ENCODE measurements at places on chromosomes 7 and 10. TPM values are rescaled to one million over a fixed set of nuclear protein-coding genes. Genes with fewer than 3 reads are reported as not detected.

Gene PTPN20
- total RNA-seq: not detected

Gene SFTPA1
- not detected for total RNA-seq

Gene ZNF32
- 48.8 TPM for total RNA-seq

Gene ZC3HAV1L
- not detected for total RNA-seq

Gene ITGA8
- 6.9 TPM for total RNA-seq

- no peak overlapping the region for H3K27ac ChIP-seq
- no peaks in the 10 kb centered on the region for H3K36me3 ChIP-seq
Observed at GRCh38 chr7:83936056-83936708, 258.4 kb downstream of the SEMA3A start.

DNA sequence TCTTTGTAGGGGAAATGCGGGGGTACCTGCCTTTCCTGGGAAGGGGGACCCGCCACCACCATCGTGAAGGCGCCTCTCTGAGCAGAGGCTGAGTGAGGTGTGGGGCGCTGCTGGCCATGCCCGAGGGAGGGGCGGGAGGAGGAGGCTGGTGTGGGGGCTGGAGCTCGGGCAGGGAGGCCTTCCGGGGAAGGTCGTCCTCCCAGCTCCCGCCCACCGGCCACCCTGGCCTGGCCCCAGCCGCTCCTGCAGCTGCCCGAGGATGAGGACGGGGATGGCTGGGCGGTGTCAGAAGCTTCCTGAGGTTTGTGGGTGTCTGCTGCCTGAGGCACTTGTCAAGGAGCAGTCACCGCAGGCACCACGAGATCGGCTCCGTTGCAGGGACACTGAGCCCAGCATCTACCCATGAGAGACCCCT is 11.4 kb downstream of the PWWP2B start:
- peaks cover 4% of the 10 kb centered on the region for H3K36me3 ChIP-seq
- H3K4me1 ChIP-seq: peaks cover 45% of the 10 kb centered on the region
- H3K27ac ChIP-seq: peak overlapping the region; percentile 92
- peak overlapping the region; percentile 51 for H3K4me3 ChIP-seq

DNA sequence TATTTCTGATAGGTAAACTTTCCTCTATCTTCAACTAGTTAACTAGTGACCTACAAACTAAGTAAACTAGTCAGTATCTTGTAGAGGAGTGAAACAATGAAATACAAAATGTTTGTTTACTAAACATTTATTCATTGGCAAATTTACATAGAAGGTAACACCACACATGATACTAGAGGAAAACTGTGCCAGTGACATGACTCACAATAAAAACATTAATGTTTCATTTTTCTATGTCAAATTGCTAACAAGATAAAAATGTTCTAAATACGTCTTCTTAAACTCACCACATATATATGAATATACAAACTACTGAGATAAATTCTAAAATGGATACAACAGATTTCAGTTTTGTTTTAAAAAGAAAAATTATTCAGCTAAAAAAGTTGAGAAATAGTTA is 471.3 kb downstream of the PARD3 start:
- H3K27ac ChIP-seq: peak overlapping the region; percentile 63
- no peak overlapping the region for H3K4me3 ChIP-seq
- DNase-seq: no peak
- peaks cover 88% of the 10 kb centered on the region for H3K4me1 ChIP-seq
- no peaks in the 10 kb centered on the region for H3K27me3 ChIP-seq
- H3K36me3 ChIP-seq: peaks cover 21% of the 10 kb centered on the region

- no peak for DNase-seq
- peak overlapping the region; percentile 27 for H3K27ac ChIP-seq
- H3K27me3 ChIP-seq: no peaks in the 10 kb centered on the region
- H3K36me3 ChIP-seq: no peaks in the 10 kb centered on the region
- H3K4me3 ChIP-seq: no peak overlapping the region
Observed at GRCh38 chr7:47689558-47689957, 107.6 kb upstream of the TNS3 start.

GRCh38 chr7:74025146-74025545 is 2.8 kb upstream of the ELN start:
- H3K4me1 ChIP-seq: peaks cover 43% of the 10 kb centered on the region
- DNase-seq: no peak
- H3K4me3 ChIP-seq: no peak overlapping the region
- H3K36me3 ChIP-seq: no peaks in the 10 kb centered on the region
- H3K27me3 ChIP-seq: peaks cover 10% of the 10 kb centered on the region

DNA sequence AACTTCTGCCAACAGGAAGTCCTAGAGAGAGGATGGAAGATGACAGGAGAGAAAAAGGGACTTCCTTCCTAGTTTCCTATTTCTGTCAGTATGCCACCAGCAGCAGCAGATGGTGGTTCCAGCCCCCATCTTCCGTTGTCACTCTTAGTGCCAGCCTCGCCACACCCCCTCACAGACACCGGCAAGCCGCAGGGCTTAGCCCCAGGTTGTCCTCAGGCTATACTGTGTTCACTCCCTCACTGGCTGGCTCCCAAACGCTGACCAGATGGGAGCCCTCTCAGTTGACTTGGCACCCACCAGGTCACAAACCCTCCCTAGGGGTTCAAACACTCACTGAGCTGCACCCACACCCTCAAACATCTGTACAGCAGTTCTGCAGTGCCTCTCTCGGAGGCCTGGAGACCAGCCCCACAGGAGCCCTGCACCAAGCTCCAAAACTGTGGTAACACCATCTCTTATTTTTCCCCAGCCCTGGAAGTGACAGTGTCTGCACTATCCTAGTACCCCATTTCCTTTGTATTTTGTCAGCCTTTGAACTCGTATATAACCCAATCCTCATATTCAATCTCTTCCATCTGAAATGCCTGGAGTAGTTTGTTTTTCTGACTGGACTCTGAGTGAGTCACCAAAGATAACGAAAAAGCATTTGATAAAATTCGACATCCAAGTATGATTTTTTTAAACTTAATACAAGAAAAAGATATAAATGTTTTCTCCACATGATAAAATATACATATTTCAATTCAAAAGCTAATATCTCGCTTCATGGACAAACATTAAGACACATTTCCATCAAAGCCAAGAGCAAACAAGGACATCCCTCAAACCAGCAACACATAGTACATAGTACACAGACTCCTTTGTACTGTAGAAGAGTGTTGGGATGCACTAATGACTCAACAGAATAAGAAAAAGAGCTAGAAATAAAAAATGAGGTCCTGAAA is 34.5 kb downstream of the SMURF1 start:
- no peak for DNase-seq
- H3K27me3 ChIP-seq: no peaks in the 10 kb centered on the region
- peaks cover 73% of the 10 kb centered on the region for H3K4me1 ChIP-seq
- H3K27ac ChIP-seq: peak overlapping the region; percentile 63

- peaks cover 29% of the 10 kb centered on the region for H3K4me1 ChIP-seq
- peak overlapping the region; percentile 6 for H3K27ac ChIP-seq
- H3K27me3 ChIP-seq: no peaks in the 10 kb centered on the region
- DNase-seq: no peak
- no peaks in the 10 kb centered on the region for H3K36me3 ChIP-seq
Observed at GRCh38 chr10:61263518-61263917, 189.7 kb downstream of the TMEM26 start.

DNA sequence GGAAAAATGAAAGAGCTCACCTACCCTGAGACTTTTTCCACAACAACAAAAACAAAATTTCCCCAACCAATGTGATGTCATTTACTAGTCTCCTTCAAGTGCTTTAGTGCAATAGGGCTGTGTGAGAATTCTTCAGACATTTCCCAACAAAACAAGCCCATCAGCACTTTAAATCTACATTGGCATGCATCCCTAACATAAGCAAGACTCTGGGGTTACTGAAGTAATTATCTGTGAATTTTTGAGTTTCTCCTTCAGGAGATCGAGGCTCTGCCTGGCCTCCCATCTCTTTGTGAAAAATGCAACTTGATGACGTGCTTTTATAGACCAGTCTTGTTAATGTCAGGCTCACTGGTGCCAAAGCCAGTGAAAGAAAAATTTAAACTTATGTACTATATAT is 255.6 kb downstream of the GFRA1 start:
- no peaks in the 10 kb centered on the region for H3K36me3 ChIP-seq
- peaks cover 9% of the 10 kb centered on the region for H3K4me1 ChIP-seq
- no peak overlapping the region for H3K27ac ChIP-seq
- no peaks in the 10 kb centered on the region for H3K27me3 ChIP-seq

GRCh38 chr7:135774284-135774683 is 25.7 kb upstream of the FAM180A start:
- H3K4me1 ChIP-seq: peaks cover 18% of the 10 kb centered on the region
- H3K27me3 ChIP-seq: peaks cover 7% of the 10 kb centered on the region
- no peak overlapping the region for H3K4me3 ChIP-seq
- H3K27ac ChIP-seq: no peak overlapping the region

DNA sequence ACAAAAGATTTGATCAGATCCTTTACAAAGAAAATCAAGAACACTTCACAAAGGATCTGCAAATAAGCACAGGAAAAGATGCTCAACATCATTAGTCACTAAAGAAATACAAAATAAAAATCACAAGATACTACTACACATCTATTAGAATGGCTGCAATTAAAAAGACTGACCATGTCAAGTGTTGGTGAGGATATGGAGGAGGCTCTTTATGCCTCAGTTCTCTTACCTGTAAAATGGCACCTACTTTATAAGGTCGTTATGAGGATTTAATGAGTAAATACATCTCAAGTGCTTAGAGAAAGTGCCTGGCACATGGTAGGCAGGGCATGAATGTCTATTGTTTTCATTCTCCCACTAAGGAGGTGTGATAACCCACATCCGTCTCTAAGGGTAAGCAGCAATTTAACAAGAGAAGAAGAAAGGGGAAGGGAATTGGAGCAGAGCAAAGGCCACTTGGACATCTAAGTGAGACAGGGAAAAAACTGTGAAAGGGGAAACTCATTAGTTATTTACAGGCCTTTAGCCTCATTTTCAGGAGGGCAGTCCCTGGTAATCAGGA is 157.5 kb upstream of the NFE2L3 start:
- H3K4me3 ChIP-seq: no peak overlapping the region
- no peak for DNase-seq
- no peak overlapping the region for H3K27ac ChIP-seq
- H3K27me3 ChIP-seq: peaks cover 14% of the 10 kb centered on the region

- peak overlapping the region; percentile 85 for H3K4me3 ChIP-seq
- peaks cover 3% of the 10 kb centered on the region for H3K36me3 ChIP-seq
- peak overlapping the region; percentile 78 for H3K27ac ChIP-seq
- H3K27me3 ChIP-seq: no peaks in the 10 kb centered on the region
Observed at GRCh38 chr10:34814223-34814912, 728 bp downstream of the PARD3 start.

- no peaks in the 10 kb centered on the region for H3K4me1 ChIP-seq
- H3K27ac ChIP-seq: no peak overlapping the region
- no peak for DNase-seq
Observed at GRCh38 chr10:6669269-6669859, 89.3 kb upstream of the PRKCQ start.

DNA sequence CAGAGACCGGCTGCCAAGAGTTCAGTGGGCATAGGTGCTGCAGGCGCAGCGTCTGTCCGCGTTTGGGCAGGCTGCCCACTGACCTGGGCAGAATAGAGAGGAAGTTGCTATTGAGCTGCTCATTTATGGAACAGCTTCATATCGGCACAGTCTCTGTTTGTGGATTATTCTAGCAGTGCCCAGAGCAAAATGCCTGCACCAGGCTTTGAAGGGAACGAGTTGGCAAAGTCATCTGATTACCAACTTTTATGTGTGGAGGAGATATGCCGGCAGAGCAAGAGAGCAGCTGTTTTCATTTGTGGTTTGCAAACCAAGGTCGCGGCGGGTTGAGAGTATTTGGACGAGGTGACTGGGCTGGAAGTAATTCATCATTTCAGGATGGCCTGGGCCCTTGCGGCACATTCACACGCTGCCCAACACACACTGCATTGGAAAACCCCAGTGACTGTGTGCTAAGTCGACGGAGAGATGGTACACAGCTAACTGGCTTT is 228.5 kb downstream of the TCERG1L start:
- H3K4me1 ChIP-seq: no peaks in the 10 kb centered on the region
- H3K36me3 ChIP-seq: no peaks in the 10 kb centered on the region
- H3K4me3 ChIP-seq: no peak overlapping the region
- no peaks in the 10 kb centered on the region for H3K27me3 ChIP-seq

- DNase-seq: no peak
- peaks cover 2% of the 10 kb centered on the region for H3K27me3 ChIP-seq
- H3K4me3 ChIP-seq: no peak overlapping the region
Observed at GRCh38 chr7:146826329-146826728, 709.7 kb downstream of the CNTNAP2 start.

DNA sequence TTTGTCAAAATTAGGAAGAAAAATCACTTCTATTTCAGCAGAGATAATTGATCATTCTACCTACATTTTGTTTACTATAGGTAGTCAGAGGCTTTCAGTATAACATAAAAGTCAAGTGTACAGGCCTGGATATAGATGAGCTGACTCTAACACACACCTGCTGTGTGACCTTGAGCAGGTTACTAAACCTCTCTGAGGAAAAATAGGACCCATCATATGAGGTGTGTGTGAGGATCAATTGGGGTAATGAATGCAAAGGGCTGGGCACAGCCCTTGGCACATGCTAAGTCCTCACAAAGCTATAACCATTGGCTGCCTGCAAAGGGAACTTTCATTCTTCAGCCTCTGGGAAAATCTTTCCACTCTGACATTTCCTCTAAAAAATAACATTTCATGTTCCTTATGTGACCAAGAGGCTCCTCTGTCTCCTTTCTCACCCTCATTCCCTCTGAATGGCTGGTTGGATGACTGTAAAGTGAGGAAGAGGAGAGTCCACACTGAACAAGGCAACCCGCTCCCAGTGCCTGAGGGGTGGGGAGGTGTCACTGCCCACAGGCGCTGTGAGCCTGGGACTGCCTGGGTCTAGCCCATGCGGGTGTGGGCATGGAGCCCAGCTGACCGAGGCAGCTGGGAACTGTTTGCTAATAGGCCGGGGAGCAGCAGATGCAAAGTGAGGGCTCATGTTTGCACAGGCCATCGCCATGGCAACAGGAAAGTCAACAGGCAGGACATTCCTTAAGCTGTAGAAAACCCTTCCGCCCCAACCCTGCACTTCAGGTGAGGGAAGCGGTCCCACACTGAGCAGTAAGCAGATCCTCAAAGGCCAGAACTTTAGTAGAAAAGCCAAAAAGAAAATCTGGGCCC is 36.8 kb downstream of the MYOF start:
- peak overlapping the region; percentile 49 for H3K4me3 ChIP-seq
- H3K36me3 ChIP-seq: peaks cover 54% of the 10 kb centered on the region
- no peaks in the 10 kb centered on the region for H3K27me3 ChIP-seq
- peak overlapping the region; percentile 99 for H3K27ac ChIP-seq
- H3K4me1 ChIP-seq: peaks cover 71% of the 10 kb centered on the region

GRCh38 chr10:101228153-101228965 is 904 bp downstream of the LBX1 start:
- H3K36me3 ChIP-seq: peaks cover 5% of the 10 kb centered on the region
- H3K4me3 ChIP-seq: no peak overlapping the region
- H3K4me1 ChIP-seq: peaks cover 29% of the 10 kb centered on the region
- H3K27me3 ChIP-seq: peaks cover 72% of the 10 kb centered on the region
- no peak for DNase-seq

- H3K4me3 ChIP-seq: no peak overlapping the region
- no peaks in the 10 kb centered on the region for H3K27me3 ChIP-seq
- DNase-seq: no peak
- H3K4me1 ChIP-seq: peaks cover 8% of the 10 kb centered on the region
Observed at GRCh38 chr10:91698258-91698657, 65.4 kb upstream of the PPP1R3C start.

DNA sequence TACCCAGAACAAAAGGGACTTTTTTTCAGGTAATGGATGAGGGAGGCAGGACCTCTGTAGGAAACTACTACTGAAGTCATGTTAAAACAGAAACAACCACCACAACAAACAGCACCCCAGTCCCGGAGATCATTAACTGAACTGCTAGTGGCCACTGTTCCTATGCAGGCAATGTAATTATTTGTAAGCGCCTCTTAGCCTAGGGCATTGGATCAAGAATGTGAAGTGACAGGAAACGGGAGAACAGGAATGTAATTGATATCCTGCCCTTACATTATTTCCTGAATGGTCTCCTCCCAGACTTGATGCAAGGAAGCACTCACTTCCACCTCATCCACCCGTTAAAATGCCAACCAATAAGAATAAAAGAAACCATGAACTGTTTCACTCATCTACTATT is 16.7 kb upstream of the GAD2 start:
- DNase-seq: no peak
- H3K27ac ChIP-seq: no peak overlapping the region
- H3K36me3 ChIP-seq: no peaks in the 10 kb centered on the region
- no peaks in the 10 kb centered on the region for H3K4me1 ChIP-seq
- no peak overlapping the region for H3K4me3 ChIP-seq
